ENCODE measurements at places on chromosomes 6 and 20.
A peak's percentile ranks its signal among the peaks of the same experiment; 100 is the strongest.

- no peak for DNase-seq
Measured at GRCh38 chr6:152057832-152058498, 250.5 kb downstream of the ESR1 start.

DNA sequence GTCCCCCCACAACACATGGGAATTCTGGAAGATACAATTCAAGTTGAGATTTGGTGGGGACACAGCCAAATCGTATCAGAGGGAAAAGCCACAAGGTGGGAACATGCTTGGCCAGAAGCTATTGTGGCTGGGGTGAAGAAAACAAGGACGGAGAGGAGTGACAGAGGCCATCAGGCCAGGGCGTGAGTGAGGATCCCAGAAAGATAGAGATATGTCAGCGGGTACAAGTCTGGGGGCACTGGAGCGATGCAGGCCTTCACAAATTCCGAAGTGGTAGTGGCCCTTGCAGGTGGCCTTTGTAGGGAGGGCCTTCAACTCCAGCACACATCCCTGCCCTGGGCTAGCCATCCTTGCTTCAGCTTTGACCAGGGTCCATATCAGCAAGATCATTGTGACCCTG, 159.1 kb downstream of the BCAS1 start:
- no peak for DNase-seq

GRCh38 chr6:21589352-21590345, 3.9 kb upstream of the SOX4 start:
- peak; percentile 76 for DNase-seq

DNA sequence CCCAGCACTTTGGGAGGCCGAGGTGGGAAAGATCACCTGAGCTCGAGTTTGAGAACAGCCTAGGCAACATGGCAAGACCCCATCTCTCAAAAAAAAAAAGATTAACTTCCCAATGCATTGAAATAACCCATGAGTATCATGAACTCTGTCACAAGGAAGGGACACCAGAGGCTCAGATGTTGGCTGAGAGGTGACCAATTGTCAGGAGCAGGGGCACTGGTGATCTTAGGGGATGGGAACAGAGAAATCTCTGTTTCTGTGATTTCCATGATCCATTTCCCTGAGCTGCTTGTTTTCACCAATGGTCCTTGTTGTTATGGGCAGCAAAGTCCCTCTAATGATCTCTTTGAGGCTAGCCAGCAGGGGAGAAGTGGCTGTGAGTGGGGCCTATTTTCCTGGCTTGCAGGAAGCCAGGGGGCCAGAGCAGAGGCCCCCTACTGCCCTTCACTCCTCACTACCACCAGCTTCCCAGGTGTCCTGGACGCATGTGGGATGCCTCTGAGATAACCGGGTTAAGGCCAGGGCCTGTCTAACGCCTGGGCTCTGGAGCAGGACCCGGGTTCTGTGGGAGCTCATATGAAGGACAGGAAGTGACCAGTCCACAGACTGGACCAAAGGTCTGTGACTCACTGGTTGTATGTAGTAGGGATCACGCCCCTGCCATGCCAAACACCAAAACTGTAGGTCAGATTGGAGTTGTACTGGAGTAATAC, 54.4 kb downstream of the PCNA start:
- no peak for DNase-seq

- no peak for DNase-seq
Measured at GRCh38 chr6:140871911-140872310, 1260.8 kb upstream of the GJE1 start.

GRCh38 chr20:63873477-63873971, 8.5 kb downstream of the TPD52L2 start:
- DNase-seq: peak; percentile 69

DNA sequence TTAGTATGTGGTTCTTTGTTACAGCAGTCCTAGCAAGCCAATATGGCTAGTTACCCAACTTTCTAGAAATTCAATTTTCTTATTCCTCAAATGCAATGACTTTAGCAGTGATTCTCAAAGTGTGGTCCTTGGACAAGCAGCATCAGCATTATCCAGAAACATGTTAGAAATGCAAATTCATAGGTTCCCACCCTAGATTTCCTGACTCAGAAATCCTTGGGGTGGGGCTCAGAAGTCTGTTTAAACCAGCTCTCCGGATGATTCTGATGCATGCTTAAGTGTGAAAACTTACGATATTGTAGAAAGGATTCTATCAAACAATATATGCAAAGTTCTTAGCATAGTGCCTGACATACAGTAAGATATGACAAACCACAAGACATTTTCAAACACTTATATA, 757.1 kb downstream of the DHX35 start:
- DNase-seq: no peak

DNA sequence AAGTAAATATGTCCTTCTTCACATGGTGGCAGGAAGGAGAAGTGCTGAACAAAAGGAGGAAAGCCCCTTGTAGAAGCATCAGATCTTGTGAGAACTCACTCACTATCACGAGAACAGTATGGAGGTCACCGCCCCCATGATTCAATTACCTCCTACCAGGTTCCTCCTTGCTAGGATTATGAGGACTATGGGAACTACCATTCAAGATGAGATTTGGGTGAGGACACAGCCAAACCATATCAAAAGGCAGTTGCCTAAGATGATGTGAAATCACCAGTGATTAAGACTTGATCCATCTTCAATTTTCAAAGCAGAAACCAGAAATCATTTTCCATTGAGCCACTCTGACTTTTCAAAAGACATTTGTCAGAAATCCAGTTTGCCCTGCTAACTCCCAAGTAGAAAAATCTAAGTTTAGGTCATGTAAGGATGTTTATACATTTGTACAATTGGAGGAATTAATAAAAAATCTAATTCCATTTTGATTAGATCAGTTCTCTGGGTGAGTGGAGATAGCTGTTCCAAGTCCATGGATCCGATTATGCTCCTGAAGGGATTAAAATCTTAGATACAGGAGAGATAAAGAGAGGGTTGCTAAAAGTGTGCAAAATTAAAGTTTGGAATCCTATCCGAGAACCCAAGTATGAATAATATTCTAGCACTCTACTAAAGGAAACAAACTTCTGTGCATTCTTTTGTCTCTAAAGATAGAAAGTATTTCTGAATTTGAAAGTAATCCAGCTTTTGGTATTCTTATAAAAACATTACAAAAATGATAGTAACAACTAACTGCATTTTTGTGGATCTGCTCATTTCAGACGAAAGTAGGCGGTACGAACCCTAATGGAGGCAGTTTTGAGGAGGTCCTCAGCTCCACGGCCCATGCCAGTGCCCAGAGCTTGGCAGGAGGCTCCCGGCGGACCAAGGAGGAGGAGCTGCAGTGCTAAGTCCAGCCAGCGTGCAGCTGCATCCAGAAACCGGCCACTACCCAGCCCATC, 39.5 kb downstream of the HDDC2 start:
- DNase-seq: no peak

- no peak for DNase-seq
Measured at GRCh38 chr20:19765913-19766312, 7.9 kb downstream of the RIN2 start.

DNA sequence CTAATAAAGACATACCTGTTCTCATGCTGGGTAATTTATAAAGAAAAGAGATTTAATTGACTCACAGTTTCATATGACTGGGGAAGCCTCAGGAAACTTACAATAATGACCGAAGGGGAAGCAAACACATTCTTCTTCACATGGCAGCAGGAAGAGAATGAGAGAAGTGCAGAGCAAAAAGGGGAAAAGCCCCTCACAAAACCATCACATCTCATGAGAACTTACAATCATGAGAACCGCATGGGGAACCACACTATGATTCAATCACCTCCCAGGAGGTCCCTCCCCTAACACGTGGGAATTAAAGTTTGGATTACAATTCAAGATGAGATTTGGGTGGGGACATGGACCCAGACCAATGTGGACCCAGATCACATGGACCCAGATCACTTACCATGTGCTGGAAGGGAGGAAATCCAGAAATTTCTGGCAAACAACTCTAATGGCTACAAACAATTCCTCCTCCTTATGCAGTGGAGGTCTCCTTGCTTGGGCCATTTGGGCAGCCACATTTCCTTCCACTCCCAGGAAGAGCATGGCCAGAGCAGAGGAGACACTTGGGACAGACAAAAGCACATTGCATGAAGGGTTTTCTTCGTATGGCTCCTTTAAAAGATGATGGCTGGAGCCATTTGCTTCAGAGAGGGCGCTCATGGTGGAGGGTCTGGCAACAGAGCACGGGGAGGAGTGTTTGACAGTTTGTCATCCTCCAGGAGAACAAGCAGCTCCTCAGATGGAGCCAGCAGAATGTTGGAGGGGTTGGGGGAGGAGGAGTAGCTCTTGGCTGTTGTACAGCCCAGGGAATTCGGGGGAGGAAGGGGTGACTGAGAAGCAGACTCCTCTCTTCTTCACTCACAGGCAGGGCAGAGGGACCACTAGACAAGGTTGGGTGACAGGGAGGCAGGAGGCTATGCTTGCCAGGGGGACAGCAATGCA, 30.4 kb downstream of the SERPINB9 start:
- DNase-seq: no peak

GRCh38 chr20:35661908-35662307, 2.8 kb downstream of the CPNE1 start:
- DNase-seq: no peak

- DNase-seq: no peak
Measured at GRCh38 chr6:16933961-16934360, 167.9 kb upstream of the STMND1 start.
